EL (cell line): ENCODE measurements at places on chromosomes 6 and 20.

DNA sequence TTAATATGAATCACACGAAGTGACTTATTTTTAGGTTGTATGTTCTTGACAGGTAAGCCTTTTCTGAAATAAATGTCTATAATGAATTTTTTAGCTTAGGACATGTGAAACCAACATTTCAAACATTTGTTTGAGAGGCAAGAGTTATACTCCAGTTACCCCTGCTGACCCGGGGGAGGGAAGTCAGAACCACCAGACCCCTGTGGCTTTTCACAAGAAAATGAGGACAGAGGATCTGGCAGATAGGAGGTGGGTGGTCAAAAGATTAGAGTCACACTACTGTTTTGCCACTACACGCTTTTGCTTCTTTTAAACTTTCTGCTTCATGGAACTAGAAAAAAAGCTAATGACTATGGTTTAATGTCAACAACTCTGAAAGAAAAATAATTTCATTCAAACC lies 27.5 kb upstream of the ADGRF4 start:
- no peak for DNase-seq

DNA sequence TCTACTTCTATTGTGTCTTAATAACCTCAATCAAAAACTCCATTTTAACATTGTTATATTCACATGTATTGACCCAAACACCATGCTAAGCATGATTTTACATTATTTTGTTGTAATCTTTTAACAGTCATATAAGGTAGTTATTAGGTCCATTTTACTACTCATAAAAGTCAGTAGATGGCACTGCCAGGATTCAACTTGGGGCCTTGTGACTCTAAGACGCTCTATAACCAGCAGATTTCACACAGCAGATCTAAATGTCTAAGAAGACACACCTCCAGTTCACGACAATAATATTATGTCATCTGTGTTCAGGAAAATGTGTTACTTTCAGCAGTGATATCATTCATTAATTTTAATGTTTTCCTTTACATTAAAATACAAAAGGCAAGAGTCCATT lies 88.0 kb downstream of the FRK start:
- no peak for DNase-seq

DNA sequence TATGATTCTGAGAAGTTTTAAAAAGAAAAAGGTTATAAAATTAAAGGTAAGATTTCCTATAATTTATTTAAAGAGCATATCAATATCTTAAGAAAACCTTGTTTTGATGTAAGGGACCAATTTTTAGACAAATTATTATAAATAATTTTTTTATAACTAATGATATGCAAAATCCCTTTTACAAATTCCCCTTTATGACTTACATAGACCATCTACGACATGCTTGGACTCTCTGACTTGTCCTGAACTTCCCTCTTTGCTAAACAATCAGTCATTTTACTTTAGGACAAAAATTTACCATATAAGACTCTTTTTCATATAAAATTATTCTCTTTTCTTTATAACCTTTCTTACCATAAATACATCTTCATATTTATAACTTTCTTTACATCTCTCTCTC lies 15.3 kb upstream of the ANGPT4 start:
- DNase-seq = no peak

DNA sequence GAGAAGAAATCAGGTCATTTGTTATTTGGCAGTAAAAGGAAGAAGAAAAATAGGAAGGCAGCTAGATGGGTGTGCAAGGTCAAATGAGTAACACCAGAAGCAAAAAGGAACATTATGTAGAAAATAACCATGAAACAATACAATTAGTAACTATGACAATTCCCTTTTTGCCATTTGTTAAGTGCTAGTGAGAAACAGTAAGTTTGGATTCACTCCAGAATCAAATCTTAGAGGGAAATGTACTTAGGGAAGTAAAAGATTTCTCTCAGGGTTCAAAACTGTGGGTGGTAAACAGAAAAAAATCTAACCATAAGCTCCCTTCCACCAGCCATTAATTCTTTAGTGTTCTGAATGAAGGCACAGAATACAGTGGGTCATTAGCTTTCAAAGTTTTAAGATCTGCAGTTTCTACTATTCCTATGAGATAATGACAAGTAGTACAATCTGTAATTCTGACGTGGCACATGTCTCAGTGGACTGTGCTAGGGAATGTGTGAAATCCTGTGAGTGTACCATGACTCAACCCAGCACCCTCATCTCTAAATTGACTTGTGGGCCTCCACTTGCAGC lies 17.1 kb downstream of the REPS1 start:
- peak; percentile 95 for DNase-seq

DNA sequence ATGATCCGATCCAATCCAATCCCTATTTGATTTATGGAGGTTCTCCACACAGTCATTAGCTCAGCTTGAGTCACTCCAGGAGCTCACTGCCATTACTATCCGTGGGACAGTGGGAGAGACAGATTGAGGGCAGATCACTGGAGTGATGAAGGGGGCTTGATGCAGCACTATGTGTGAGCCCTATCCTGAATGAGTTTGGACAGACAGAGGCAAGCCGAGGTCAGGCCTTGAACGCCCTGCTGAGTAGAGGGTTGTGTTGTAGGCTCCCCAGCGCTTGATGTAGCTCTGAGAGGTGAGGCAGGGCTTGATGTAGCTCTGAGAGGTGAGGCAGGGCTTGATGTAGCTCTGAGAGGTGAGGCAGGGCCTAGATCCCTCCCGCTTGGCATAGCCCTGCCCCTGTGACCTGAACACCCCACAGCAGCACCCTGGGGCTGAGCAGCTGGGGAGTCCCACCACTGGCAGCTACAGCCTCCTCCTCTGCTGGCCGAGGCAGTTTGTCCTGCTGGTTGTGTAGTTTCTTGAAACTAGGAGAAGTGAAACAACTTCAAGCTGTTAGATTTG lies 58.7 kb downstream of the ZFAND3 start:
- DNase-seq = peak; percentile 21

DNA sequence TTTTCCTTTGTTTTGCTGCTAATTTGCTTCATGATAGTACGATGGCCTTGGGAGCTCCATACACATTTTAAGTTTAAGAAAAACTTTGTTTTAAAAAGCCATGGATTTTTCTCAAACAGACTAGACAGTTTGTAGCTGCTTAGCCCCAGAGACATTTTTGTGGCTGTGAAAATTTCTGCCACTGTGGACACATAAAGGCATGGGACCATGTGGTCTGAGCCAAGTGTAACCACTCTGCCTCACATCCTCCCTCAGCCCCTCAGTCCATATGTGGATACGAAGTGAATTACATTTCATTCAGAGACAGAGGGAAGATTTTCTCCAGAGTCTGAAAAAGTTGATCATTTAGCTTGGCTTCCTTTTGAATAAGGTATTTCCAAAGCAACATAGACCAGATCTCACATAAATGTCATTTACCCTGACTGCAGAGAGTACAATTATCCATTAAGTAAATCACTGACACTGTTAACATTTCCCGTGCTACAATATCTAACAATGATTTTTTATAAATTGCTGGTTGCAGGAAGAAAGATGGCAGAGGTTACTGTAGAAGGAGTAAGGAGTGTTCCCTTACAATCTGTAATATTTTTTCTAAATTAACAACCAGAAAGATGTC lies 87.4 kb downstream of the GJA1 start:
- DNase-seq = peak; percentile 50

DNA sequence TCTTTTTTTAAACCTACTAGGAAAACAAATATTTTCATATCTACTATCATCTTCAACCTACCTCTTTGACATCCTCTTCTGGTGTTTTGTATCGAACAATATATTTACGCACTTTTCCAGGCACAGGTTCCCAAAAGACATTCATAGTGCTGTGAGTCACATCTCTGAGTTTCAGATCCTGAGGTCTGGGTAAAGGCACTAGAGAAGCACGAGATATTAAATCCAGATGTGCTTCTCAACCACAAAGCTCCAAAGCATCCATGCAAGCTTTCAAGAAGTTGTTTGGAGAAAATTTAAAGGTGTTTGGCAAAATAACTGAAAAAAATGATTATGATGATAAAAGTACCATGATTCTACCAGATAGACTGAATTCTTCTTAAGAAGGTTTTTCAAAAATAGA lies 62.7 kb downstream of the COL12A1 start:
- peak; percentile 83 for DNase-seq

GRCh38 chr20:43438578-43439316 lies 18.9 kb upstream of the SRSF6 start:
- no peak for DNase-seq

DNA sequence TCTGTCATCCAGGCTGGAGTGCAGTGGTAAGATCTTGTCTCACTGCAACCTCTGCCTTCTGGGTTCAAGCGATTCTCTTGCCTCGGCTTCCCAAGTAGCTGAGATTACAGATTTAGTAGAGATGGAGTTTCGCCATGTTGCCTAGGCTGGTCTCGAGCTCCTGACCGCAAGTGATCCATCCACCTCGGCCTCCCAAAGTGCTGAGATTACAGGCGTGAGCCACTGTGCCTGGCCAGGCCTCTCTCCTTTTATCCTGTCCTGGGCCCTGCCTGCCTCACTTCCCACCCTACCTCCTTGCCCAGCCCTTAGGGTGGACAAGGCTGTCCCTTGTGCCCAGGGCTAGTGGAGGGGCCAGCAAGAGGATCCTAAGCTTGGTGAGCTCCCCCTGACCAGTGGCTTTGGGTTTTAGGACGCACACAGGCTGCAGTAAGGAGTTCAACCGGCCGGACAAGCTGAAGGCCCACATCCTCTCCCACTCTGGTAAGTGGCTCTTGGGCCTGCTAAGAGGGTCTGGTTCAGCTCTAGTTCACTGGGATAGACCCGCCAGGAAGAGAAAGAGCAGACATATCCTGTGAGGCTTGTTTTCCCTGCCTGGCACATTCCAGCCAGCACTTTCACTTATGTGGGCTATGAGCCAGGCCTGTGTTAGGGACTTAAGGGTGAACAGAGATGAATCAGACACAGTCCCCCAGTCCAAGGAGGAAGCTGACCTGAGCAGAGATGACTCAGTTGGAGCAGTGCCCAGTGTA lies 21.9 kb upstream of the CHMP4B start:
- DNase-seq = peak; percentile 97

DNA sequence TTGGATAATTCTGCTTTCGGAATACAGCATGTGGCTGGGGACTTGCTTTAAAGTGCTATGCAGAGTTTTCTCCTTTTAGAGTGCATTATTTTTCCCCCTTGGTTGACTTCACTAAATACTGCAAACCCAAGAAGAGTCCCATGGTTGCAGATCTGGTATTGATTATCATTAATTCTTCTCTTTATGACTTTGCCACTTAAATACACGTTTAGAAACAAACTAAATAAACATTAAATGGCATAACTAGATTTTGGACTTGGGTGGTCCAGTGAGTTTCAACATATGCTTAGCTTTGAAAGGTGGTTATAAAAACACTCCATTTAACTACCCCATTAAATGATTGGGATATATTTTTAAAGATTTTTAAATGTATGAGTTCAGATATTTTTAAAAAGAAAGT lies 279.2 kb downstream of the SOX4 start:
- no peak for DNase-seq

DNA sequence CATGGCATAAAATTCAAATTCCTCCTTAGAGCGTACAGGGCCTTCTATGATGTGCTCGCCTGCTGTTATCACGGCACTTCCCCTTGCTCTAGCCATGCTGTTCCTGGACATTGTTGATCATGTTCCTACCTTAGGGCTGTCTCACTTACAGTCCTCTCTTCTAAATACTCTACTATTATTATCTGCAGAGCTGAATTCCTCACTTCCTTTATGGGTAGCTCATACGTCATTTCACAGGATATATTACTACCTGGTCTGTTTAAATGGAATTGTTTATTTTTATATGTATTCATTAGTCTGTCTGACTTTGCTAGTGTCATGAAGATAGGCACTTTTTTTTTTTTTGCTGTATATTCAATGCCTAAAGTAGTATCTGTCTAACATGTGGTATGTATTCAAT lies 94.7 kb upstream of the FLRT3 start:
- no peak for DNase-seq

DNA sequence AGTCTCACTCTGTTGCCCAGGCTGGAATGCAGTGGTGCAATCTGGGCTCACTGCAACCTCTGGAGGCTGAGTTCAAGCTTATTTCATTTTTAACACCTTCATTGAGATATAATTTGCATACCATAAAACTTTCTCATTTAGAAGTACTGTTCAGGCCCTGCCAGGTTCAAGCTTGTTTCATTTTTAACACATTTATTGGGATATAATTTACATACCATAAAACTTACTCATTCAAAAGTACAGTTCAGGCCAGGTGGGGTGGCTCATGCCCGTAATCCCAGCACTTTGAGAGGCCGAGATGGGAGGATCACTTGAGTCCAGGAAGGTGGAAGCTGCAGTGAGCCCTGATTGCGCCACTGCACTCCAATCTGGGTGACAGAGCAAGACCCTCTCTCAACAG lies 5.5 kb downstream of the OR2B6 start:
- no peak for DNase-seq
